ENCODE measurements at places on chromosomes 7 and 10.

GRCh38 chr10:124294811-124295770 lies 123.6 kb downstream of the OAT start:
- no peak for DNase-seq

- DNase-seq = peak; percentile 74
These were observed 771 bp downstream of the PHYHIPL start for GRCh38 chr10:59177031-59177797.

DNA sequence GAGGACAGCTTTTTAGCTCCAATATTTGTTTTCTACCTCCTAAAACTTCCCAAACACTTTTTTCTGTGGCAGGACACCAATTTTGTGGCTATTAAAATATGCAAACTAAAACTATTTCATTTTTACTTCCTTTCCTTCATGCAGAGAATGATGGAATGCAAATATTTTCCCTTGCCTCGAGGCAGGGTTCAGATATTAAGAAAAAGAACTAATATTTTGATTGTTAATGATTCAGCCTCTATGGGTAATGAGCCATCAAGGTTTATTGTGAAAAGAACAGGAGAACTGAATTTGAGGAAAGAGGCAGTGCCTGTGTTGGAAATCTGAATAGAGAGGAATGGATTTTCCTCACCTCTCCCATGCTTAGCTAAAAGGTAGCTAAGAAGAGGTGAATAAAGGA lies 43.1 kb upstream of the CASD1 start:
- no peak for DNase-seq

GRCh38 chr7:112547916-112548315 lies 67.1 kb downstream of the LSMEM1 start:
- DNase-seq = peak; percentile 13

DNA sequence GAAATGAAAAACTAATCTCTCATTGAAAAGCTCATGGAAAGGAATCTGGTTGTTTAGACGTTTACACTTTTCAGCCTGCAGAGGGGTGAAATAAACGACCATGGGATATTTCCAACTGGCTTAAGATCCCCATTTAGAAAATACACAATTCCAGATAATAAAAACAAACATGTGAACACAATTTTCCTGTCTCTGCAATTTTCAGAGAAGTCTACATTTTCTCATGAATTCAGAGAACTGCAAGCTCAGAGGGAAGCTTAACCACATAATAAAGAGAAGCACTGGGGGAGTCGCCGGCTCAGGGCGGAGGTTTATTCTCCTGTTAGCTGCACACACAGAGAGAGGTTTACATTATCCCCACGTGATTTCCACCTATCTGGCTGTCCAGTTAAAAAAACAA lies 215.2 kb downstream of the FANK1 start:
- DNase-seq = no peak

GRCh38 chr7:2120251-2120660 lies 112.5 kb downstream of the MAD1L1 start:
- no peak for DNase-seq

DNA sequence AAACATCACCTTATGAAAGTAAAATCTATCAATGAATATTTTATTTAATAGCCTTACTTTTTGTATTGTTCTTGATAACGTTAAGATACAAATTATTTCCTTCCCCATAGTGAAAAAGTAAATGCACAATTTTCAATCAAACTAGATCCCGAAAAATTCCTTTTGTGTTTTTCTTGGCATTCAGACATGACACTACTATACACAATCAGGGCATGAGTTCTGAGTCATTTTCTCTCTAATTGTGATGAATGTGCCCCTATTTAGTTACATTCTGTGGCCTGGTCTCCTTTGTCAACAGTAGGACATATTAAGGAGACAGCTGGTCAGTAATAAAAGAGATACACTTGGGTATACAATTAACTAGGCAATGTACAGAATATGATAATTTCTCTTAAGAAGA lies 19.8 kb downstream of the COL1A2 start:
- DNase-seq = peak; percentile 70

GRCh38 chr7:83178066-83178465 lies 15.4 kb upstream of the PCLO start:
- DNase-seq = no peak

DNA sequence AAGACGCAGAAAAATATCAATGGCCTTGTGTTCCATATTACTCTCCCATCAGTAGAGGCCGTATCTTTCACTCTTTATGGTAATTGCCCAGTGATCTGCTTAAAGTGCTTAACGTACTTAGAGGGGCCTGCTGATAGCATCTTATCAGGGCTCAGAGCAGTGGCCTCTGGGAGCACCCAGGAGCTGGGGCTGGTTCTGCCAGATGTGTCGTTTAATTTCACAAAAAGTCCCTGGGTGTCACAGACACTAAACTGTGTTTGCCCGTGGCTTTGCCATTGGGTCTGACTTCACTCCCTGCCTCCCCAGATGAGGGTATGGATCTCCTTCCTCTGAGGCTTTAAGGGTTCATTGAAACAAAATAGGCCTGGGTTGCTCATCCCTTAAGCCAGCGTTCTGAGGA lies 435.3 kb downstream of the GATA3 start:
- no peak for DNase-seq
